ENCODE measurements at places on chromosomes 5 and 9.

DNA sequence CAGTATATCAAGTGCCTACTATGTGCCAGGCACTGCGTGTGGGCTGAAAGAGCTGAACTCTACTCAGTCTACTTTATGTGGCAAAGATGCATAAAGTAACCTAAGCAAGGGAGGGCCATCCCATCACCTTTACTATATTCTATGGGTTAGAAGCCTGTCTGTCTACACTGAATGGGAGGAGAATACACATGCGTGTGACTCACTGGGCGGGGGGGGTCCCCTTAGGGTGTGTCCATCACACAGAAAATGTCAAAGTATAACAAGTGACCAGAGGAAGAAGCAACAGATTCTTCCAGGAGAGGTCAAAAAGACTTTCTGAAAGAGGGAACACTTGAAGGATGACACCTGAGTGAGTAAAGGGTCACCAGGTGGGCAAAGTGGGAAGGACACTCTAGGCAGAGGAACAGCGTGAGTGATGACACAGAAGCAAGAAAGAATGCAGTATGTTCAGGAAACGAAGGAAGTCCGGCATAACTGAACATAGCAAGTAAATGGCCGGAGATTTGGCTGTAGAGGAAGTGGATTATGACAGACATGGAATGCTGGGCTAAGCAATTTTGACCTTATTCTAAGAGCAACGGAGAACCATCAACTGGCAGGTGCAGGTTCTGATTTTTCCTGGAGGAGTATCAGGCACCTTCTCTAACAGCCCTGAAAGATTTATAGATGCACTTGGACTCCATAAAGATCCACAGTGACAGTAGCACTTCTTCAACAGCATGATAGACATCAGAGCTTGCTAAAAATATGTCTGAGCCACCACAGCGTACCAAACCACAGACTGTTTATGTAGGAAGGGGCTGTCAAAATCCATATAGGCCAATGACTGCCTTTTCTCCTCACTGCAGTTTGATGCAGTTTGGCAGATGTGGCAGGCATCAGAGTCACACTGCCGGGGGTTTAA, 8.0 kb upstream of the WHRN start:
- DNase-seq, result no peak

- peak; percentile 77 for DNase-seq
These were observed 54.0 kb downstream of the CCDC171 start for GRCh38 chr9:15606643-15607472.

DNA sequence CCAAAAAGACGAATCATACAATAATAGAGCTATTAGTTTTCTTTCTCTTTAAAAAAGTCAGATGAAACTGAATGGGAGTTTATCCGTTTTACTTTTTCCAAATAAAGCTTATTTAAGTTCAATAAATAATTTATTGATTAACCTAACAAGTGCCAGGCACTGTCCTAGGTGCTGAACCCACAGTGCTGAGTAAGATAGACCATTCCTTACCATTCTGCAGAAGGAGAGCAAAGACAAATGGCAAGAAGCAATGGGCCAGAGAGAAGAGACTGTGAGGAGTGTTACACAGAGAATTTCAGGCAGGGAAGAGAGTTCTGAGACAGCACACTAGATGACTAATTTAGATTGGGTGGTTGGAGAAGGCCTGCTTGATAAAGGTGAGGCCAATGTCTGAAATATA, 127.2 kb downstream of the AUH start:
- no peak for DNase-seq

- DNase-seq, result no peak
These were observed 66.9 kb downstream of the RFX3 start for GRCh38 chr9:3458806-3459475.
